ENCODE measurements at places on chromosomes 2 and 18.

- peak; percentile 91 for DNase-seq
Observed at GRCh38 chr2:96977631-96978195, 8.7 kb downstream of the FAM178B start.

DNA sequence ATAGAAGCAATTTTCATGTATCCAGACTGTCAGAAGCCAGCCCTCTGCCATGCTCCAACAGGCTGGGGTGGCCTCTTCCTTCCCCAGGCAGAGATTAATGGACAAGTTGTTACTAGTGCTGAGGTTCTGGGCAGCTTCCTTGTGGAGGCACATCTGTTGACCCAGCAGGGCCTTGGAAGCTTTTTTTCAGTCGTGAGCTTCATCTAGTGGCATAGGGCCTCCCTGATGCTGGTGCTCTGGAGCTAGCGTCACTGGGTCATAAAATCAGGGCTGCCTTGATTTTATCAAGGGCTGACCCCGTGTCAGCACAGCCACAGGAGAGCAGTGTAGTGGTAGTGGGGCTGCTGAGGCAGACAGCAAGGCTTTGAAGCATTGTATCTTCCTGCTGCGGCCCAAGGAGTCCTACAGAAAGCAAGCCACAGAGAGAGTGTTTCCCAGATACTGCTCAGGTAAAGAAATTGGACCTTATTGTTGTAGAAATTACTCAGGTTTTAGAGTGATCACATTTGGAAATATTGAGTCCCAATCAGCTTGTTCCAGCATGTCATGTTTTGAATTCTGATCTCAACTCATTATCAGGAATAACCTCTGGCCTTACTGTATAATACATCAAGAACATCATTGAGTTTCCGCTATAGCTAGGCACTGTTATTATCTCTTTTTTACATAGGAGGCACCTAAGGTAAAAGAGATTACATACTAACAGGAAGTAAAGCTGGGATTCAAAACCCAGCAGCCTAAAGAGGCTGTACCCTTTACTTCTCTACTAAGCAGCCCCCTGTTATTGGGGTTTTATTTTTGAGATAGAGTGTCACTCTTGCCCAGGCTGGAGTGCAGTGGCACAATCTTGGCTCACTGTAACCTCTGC, 92.3 kb upstream of the ALPP start:
- no peak for DNase-seq

- no peak for DNase-seq
Observed at GRCh38 chr2:26922405-26923188, 47.8 kb upstream of the MAPRE3 start.

GRCh38 chr2:133171393-133172004, 396.8 kb downstream of the NCKAP5 start:
- DNase-seq = peak; percentile 63

- DNase-seq = no peak
Observed at GRCh38 chr2:170968205-170969003, 39.4 kb downstream of the GORASP2 start.

GRCh38 chr18:26869640-26870039, 4.1 kb upstream of the AQP4 start:
- no peak for DNase-seq

GRCh38 chr2:56248965-56249742, 65.4 kb downstream of the CCDC85A start:
- DNase-seq = no peak

DNA sequence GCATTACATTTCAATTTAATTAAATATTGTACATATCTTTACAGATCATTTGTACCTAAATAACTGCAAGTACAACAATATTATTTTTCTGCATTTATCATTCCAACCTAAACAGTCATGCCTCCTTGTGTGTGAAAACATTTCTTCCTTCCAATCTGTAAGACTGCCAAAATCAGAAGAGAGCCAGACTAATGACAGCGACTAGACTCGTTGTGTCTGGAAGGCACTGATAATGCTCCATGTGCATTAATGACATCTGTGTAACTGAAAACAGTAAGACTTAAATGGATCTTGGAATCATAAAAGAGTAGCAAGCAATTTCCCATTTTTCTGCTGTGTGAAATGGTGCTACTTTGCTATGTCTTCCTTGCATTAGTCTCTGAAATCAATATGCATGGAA, 278.0 kb upstream of the DSEL start:
- DNase-seq = no peak

GRCh38 chr2:112876257-112876970, 34.6 kb upstream of the IL37 start:
- DNase-seq = no peak

- DNase-seq = no peak
Observed at GRCh38 chr2:14231391-14231898, 401.1 kb upstream of the LRATD1 start.

DNA sequence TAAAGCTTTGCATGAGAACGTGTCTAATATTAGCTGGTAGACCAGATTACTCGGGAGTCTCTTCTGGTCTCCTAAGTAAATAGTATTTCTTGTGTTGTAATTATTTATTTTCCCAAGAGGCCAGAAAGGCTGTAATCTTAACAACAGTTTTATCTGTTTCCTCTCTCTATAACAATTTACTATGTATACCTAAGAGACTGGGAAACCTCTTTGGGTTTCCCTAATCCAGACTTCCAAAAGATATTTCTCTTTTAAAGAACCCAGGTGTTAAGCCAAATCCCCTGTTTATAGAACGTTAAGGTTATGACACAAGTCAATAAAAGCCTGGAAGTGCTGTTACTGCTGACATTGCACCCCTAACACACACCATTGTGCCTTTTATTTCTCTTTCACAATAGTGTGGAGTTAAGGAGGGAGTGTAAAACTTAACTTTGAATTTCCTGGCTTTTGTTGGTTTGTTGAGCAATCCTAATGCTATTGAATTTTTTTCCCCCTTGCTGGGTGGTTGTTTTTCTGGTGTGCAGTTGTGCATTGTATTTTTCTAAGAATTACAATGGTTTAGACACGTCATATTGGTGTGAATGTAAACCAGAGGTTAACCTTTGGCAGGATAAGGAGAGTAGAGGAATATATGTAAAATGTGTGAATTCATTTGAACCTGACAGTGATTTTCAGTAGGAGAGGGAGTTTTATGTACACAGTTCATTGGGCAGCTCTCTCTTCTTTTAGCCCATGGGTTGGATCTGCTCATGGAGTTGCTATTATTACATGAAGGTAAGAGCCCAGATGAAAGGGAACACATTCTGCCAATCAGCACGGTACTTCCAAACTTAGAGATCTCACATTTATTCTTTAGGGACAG, 192.8 kb downstream of the MTX2 start:
- DNase-seq = no peak

DNA sequence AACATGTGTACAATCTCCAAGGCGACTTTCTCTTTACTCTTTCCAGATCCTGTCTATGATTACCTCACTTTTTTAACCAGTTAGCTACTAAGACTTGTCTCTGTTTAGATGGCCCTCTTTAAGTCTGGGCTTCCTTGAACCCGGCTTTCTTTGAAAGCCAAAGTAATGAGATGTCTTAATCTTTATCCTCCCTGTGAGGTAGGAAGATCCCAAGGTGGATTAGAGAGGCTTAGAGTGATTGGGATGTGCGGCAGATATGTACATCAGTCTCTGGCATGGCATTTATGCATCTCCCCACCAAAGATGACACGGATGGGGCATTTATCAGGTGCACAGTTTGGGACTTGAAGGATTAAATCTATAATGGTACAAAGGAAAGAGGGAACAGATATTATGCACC, 186.3 kb downstream of the FSHR start:
- no peak for DNase-seq

DNA sequence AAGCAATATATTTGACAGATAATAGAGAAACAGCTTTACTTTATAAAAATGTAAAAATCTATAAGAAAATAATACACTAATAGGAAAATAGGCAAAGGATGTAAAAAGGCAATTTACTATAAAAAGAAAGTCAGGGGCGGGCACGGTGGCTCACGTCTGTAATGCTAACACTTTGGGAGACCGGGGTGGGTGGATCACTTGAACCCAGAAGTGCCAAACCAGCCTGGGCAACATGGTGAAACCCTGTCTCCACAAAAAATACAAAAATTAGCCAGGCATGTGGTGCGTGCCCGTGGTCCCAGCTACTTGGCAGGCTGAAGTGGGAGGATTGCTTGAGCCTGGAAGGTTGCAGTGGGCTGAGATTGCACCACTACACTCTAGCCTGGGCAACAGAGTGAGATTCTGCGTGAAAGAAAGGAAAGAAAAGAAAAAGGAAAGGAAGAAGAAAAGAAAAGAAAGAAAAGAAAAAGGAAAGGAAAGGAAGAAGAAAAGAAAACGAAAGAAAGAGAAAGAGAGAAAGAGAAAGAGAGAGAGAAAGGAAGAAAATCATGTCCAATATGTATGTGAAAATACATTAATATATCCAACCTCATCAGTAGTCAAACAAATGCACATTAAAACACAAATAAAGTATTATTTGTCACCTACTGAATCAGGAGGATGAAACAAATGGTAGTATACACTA, 65.1 kb downstream of the ADD2 start:
- no peak for DNase-seq

GRCh38 chr2:148540022-148540421, 104.5 kb upstream of the EPC2 start:
- DNase-seq = no peak

DNA sequence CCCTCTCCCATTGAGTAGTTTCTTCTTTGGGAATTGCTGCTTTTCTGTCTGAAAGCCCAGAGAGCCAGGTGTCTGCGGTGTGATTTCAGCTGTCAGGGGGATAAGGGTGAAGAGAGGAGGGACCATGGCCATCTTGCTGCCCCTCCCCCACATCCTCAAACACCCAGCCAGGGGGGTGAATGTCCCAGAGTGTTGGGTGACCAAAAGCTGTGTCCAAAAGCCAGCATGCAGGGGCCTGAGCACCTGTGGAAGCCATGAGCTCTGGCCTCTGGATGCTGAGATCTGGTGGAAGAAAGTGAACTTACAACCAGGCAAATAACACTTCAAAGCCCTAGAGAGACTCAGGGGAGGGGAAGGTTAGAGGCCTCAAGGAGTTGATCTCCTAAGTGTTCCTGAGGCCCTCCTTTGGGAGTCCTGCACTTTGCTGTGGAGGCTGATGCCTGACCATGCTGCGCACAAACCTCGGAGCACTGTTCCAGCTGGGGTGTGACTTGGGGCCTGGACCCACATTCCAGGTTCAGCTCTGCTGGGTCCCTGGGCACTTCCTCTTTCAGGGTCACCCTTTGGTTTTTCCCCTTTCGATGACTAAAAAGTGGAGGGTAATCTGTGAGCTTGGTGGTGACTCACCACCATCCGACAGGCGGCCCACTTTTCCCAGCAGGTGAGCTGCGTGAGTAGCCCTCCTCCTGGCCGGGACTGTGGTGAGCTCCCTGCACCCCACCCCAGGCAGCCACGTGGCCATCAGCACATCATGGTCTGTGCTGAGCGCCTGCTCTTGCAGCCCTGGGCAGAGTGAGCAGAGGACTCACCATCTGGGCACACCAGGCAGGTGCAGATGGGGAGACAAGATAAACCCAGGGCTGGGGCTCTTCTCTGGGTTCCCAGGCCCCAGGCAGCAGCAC, 66.8 kb upstream of the FOSL2 start:
- DNase-seq = peak; percentile 94

DNA sequence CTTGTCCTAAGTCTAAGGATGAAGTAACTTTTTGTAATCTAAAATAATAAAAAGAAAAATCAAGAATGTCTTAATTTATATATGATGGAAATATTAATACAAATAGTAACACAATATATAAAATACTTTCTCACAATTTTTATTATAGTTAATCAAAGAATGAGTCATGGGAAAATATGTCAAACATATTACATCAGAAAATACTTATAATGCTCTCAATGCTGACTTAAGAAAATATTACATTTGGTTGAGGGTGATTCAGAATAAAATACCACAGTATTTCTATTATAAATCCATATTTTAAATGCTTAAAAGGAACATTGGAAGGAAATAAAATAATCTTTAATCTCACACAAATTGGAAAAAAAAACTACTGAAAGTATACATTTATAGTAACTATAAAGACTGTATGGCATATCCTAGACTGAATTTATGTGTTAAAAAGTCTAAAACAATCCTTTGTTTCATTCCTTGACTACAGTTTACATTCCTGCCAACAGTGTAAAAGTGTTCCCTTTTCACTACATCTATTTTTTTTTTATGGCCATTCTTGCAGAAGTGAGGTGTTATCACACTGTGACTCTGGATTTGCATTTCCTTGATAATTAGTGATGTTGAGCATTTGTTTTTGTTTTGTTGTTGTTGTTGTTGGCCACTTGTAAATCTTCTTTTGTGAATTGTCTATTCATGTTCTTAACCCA, 1573.5 kb upstream of the ACVR2A start:
- DNase-seq = no peak

- DNase-seq = no peak
Observed at GRCh38 chr2:25041307-25041927, 459 bp upstream of the EFR3B start.

DNA sequence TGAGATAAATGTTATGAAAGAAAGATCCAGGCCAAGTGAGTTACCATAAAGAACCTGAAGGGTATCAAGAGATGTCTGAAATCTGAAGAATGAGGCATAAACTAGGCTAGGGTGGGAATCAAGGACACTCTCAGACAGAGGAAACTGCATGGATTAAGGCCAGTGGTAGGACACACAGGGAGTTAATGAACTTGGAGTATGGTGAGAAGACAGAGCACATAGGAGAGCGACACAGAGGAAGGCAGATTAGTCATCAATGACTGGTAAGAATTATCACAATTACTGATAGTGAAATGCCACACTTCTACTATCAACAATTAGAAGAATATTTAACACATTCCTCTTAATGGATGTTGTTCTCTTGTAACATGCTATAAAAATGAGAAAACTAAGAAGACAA, 76.9 kb downstream of the TTC21B start:
- no peak for DNase-seq

- DNase-seq = no peak
Observed at GRCh38 chr18:45571714-45572113, 43.6 kb upstream of the SLC14A2 start.

DNA sequence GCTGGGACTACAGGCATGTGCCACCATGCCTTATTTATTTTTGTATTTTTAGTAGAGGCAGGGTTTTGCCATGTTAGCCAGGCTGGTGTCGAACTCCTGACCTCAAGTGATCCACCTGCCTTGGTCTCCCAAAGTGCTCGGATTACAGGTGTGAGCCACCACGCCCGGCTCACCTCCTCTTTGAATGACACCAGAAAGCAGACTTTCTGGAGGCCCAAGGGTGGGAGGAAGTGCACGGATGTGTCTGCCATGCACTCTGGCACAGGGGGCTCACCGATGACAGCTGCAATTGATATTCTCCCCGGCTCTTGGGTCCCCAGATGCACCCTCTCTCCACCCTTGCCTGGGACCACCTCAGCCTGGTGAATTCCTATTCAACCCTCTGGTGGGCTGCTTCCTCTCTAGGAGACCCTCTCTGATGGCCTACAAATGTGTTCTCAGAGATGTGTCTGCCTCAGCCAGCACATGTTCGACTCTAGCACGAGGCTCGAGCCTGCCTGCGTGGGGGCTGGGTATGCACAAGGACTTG, 87.3 kb downstream of the SEPTIN10 start:
- DNase-seq = no peak

GRCh38 chr18:26071725-26072124, 18.7 kb downstream of the SS18 start:
- DNase-seq = no peak

GRCh38 chr2:99851811-99852210, 290.6 kb downstream of the AFF3 start:
- DNase-seq = no peak

Data from RCC 7860 (cell line).